MM.1S (cell line): ENCODE measurements at places on chromosomes 3 and 15.

- no peaks in the 10 kb centered on the region for H3K36me3 ChIP-seq
- DNase-seq: no peak
- H3K4me3 ChIP-seq: no peak overlapping the region
- H3K4me1 ChIP-seq: peaks cover 43% of the 10 kb centered on the region
Measured at GRCh38 chr3:39254806-39255449, 24.9 kb downstream of the CX3CR1 start.

GRCh38 chr3:46998121-46998851 lies 18.8 kb downstream of the NBEAL2 start:
- no peaks in the 10 kb centered on the region for H3K27me3 ChIP-seq
- DNase-seq: no peak
- H3K4me3 ChIP-seq: no peak overlapping the region
- H3K36me3 ChIP-seq: no peaks in the 10 kb centered on the region; the same call in 1 of the 2 replicates
- no peak overlapping the region for H3K27ac ChIP-seq

DNA sequence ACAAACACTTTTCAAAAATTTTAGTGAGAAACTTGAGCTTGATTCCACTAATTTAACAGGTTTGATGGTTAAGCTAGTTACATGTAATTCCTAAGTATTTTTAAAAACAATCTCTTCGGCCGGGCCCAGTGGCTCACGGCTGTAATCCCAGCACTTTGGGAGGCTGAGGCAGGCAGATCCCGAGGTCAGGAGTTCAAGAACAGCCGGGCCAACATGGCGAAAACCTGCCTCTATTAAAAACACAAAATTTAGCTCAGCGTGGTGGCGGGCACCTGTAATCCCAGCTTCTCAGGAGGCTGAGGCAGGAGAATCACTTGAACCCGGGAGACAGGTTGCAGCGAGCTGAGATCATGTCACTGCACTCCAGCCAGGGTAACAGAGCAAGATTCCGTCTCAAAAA lies 25.3 kb downstream of the TRA2B start:
- peaks cover 29% of the 10 kb centered on the region for H3K36me3 ChIP-seq
- no peak overlapping the region for H3K4me3 ChIP-seq
- DNase-seq: no peak
- H3K27ac ChIP-seq: no peak overlapping the region
- no peaks in the 10 kb centered on the region for H3K4me1 ChIP-seq
- H3K27me3 ChIP-seq: no peaks in the 10 kb centered on the region

DNA sequence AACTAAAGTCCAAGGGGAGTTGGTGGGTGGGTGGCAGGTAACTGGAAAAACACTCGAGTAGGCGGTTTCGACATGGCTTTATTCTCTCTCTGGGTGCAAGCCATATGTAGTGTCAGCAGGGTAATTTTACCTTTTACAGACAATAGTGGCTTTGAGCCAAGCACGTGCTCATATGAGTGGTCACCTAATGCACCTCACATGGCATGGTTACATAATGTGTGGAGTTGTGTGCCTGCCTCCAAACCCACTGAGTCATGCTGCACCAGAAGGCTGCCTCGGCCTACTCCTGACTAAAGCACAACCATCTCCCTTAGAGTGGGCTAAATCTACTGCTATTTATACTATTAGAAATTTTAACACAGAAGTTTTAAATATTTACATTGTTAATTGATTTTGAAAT lies 16.5 kb downstream of the CCRL2 start:
- no peak overlapping the region for H3K4me3 ChIP-seq
- H3K27me3 ChIP-seq: no peaks in the 10 kb centered on the region
- H3K4me1 ChIP-seq: no peaks in the 10 kb centered on the region
- H3K36me3 ChIP-seq: no peaks in the 10 kb centered on the region
- DNase-seq: no peak
